ENCODE measurements at places on chromosomes 2 and 18.

DNA sequence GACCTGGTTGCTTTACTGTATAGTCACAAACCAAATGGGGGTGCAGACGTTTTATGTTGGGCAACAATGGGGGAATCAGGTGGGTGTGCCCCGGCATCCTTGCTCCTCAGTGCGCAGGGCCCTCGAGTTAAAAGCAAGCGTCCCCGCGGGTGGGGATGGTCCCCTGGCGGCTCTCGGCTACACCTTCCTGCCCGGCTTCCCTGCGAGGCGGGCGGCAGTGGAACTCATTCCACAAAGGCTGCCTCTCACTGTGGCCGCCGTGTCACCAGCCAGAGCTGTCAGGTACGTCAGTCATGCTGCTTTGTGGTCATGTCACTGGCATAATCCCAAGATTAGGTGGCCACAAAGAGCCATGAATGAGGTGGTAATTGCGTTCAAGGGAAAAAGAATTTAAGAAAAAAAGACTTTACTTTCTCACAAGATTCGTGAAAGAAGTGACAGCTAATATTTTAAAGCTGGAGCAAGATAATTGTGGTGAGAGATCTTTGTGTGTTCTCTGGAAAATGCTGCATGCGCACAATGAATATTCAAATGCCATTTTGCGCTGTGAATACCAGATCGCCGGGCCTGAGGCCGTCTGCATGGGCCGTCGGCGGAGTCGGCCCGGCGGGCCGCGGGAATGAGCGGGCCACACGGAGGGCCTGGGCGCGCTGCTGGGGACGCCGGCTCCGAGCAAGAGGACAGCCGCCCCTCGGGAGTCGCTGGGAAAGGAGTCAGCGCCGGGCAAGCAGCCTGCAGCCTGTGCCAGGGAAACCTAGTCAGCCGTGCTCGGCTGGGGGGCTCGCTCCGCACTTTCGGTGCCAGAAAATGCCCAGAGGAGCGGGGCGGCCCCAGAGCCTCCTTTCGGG is 82.3 kb upstream of the LDLRAD4 start:
- DNase-seq = peak; percentile 86

DNA sequence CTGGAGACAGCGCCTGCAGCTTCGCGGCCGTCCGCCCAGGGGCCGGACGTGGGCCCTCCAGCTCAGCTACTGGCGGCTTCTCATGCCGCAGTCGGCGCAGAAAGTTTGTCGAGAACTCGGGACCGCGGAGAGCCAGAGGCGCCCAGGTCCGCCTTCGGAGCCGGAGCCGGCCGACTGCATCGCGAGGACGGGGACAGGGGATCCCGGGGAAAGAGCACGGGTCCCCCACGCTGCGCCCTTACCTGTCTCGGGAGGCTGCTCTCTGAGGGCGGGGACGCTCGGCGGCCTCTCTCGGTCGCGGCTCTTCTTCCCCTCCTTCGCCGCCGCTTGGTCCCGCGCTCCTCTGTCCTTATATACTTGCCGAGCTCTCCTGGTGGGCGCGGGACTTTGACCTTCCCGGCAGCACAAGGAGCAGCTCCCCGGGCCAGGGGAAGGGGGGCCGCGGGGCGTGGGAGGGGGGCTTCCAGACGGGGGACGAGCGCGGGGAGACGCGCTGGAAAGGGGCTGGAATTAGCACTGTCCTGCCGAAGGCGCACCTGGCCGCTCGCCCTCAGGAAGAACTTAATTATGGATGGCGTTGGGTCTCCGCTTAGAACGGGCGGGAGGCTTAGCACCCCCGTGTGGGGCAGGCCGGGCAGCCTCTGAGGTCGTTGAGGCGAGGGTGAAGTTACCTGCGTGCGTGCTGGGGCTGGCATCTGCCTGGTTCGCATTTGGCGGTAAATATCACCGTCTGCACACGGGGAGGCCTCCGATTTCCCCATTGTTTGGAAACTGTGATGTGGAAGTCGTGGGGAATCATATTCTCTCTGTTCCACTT is at the start of gene POMC:
Gene POMC (minus strand): TSS at position 325 of the 817 bp plus-strand sequence. CDS start 3,808 bp downstream, outside the sequence.
- peak; percentile 81 for DNase-seq

- no peak for DNase-seq
These were observed 24.0 kb upstream of the PAIP2B start for GRCh38 chr2:71250935-71251334.

DNA sequence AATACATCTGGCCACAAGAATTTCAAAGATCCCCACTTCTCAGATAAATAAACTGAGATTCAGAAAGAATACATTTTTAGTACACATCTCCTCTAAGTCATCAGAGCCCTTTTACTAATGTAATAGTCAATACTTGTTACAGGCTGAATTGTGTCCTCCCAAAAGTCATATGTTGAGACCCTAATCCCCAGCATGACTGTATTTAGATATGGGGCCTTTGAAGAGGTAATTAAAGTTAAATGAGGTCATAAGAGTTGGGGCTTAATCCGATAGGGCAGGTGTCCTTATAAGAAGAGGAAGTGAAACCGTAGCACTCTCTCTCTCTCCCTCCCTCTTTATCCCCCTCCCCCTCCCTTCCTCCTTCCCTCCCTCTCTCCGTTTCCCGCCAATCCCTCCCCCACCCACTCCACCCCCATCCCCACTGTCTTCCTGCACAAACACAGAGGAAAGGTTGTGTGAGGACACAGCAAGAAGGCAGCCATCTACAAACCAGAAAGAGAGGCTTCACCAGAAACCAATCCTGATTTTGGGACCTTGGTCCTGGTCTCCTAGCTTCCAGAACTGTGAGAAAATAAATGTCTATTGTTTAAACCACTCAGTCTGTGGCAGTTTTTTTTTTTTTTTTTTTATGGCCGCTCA is 66.6 kb upstream of the ZNF397 start:
- DNase-seq = no peak

GRCh38 chr18:45253973-45254708 is 361.1 kb upstream of the SLC14A2 start:
- DNase-seq = no peak

- no peak for DNase-seq
These were observed 13.2 kb downstream of the ITM2C start for GRCh38 chr2:230877759-230878598.

- DNase-seq = no peak
These were observed 124.8 kb downstream of the FIGN start for GRCh38 chr2:163610817-163611556.

GRCh38 chr18:62357079-62357719 is 32.1 kb downstream of the TNFRSF11A start:
- DNase-seq = no peak

DNA sequence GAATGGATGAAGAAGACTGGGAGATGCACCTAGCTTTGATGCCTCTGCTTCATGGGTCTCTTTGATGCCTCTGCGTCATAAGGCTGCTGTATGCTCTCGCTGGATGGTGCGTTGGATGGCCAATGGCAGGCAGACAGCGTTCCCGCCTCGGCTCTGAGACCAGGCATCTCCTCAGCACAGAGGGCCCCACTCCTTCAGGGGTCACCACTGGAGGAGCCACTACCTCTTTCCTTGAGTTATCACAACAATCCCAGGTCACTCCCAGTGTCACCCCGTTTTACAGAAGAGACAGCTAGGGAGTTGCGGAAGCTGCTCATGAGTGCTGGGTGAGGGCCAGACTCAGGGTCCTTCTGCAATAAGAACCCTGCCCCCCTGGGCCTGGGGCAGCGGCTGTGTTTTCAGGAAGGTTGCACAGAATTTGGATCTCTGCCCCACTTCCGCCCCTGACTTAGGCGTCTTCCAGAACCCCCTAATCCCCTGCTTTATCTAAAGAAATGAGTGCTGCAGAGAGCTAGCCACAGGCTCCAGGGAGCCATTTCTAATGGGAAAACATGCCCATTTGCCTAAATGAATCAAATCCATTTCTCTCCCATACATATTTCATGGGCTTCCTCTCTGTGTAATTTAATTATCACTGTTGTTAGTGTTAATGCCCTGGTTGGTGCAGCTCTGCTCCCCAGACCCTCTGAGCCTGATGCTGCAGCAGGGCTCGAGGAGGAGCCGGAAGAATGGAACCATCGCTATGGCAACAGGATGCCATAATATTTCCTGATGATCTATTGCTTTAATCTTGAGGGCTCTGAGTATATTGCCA is 131.8 kb upstream of the HS6ST1 start:
- DNase-seq = no peak

GRCh38 chr18:9690418-9691188 is 17.5 kb upstream of the RAB31 start:
- DNase-seq = no peak
